Activated CD8-positive, alpha-beta memory T cell treated with anti-CD3 and anti-CD28 coated beads for 24 hours (primary cell): ENCODE measurements at places on chromosomes 7 and 10.

- DNase-seq = no peak
Measured at GRCh38 chr7:134778941-134779740, at the start of gene CALD1. Gene CALD1 (plus strand): TSS chr7:134779634. CDS start chr7:134867734, 88,100 bp downstream.

DNA sequence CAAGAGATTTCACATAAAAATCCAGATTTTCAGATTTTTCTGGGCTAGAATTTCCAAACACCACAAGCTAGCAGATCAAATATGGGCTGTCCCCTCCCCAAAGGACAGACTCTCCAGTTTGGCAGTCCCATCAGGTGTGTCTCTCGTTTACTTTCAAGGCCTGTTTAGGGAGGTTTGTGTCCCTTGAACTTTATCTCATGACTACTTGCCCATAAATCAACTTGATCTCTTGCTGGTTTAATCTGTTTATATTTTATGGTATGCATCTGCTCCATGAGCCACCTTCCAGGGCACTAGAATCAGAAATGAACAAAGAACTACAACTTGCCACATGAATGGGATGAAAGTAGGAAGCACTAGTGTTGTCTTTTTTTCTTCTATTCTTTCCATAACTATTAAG lies 5.2 kb downstream of the ZDHHC6 start:
- DNase-seq = no peak

GRCh38 chr10:118698421-118698820 lies 56.3 kb downstream of the CACUL1 start:
- DNase-seq = peak; percentile 84

GRCh38 chr7:16271990-16272665 lies 149.2 kb downstream of the CRPPA start:
- no peak for DNase-seq

DNA sequence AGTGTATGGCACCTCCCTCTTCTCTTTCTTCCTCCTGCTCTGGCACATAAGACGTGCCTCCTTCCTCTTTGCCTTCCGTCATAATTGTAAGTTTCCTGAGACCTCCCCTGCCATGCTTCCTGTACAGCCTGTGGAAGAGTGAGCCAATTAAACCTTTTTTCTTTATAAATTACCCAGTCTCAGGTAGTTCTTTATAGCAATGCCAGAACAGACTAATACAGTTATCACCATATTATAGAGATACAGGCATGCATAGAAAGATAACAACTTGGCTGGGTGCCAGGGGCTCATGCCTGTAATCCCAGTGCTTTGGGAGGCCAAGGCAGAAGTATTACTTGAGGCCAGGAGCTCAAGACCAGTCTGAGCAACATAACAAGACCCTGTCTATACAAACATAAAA lies 53.2 kb downstream of the GCC1 start:
- no peak for DNase-seq

DNA sequence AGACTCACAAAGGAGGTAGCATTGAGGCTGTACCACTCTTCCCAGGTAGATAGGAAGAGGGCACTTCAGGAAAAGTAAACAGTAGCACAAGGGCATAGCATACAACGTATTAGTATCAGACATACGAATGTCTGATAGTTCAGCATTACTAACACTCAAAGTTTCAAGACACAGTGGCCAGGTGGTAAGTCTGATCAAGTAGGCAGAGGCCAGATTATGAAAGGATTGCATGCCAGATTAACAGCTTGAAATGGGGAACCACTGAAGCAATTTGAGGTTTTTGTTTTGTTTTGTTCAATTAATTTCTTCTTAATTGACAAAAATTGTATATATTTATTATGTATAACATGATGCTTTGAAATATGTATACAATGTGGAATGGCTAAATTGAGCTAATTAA lies 45.7 kb upstream of the IL6 start:
- no peak for DNase-seq

DNA sequence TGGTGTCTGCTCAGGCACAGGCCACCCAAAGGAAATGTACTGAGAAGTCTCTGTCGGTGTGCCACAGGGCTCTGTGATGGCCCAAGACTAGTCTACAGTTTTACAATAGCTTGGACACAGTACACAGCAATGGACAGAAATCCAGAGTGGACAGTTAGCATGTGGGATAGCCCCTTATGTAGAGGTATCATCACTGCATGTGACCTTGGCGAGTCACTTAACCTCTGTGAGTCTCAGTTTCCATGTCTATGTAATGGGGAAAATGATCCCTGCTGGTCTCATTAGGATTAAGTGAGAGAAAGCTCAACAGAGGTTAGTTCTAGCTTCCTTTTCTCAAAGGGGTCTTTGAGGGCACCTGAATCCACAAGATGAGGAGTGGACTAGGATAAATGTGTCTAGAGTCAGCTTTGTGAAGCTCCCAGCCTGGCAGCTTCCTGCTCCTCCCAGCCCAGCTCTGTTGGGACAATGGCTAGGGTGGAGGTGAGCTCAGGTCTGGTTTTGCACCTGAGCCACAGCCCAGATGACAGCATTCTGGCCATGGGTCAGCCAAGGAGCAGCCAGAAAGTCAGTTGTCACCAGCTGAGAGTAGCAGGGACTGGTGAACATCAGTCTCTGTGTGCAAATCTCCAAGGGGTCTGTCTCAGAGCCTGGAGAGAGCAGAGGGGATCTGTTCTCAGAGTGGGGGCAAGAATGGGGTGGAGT lies 17.9 kb downstream of the CRHR2 start:
- DNase-seq = no peak

DNA sequence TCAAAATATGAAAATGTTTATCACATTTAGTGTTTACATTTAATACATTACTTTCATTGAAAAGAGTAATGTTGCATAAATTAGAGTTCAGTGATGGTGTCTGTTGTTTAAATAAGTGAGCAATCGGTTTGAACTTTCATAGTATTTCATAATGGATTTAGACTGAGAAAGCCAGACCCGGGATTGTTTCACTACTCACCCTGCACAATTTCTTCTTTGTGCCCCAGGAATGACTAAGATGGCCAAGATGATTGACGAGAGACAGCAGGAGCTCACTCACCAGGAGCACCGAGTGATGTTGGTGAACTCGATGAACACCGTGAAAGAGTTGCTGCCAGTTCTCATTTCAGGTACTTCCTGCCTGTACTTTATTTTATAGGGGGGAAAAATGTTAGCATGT lies 74.6 kb downstream of the VCL start:
- no peak for DNase-seq

GRCh38 chr10:116984202-116984990 lies 20.6 kb downstream of the SHTN1 start:
- no peak for DNase-seq

GRCh38 chr7:4286351-4286750 lies 395.7 kb upstream of the FOXK1 start:
- no peak for DNase-seq

GRCh38 chr7:26001662-26002244 lies 150.2 kb upstream of the NFE2L3 start:
- DNase-seq = no peak

DNA sequence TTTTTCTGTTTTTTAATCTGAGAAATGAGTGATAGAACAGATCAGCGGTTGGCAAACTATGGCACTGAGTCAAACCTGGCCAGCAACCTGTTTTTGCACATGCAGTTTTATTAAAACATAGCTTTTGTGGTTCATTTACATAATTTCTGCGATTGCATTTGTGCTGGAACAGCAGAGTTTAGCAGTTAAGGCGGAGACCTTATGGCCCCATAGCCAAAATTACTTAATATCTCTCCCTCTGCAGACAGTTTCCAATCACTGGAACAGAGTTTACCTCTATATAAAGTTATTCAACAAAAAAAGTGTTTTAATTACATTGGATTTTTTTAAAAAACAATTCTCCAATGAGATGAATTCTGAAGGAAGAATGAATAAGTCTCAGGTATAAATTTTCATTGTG lies 212.1 kb downstream of the DGKB start:
- DNase-seq = no peak

GRCh38 chr7:134470864-134471263 lies 12.0 kb upstream of the AKR1B1 start:
- no peak for DNase-seq

- peak; percentile 78 for DNase-seq
Measured at GRCh38 chr10:43120929-43121314, 17.3 kb upstream of the CSGALNACT2 start.

DNA sequence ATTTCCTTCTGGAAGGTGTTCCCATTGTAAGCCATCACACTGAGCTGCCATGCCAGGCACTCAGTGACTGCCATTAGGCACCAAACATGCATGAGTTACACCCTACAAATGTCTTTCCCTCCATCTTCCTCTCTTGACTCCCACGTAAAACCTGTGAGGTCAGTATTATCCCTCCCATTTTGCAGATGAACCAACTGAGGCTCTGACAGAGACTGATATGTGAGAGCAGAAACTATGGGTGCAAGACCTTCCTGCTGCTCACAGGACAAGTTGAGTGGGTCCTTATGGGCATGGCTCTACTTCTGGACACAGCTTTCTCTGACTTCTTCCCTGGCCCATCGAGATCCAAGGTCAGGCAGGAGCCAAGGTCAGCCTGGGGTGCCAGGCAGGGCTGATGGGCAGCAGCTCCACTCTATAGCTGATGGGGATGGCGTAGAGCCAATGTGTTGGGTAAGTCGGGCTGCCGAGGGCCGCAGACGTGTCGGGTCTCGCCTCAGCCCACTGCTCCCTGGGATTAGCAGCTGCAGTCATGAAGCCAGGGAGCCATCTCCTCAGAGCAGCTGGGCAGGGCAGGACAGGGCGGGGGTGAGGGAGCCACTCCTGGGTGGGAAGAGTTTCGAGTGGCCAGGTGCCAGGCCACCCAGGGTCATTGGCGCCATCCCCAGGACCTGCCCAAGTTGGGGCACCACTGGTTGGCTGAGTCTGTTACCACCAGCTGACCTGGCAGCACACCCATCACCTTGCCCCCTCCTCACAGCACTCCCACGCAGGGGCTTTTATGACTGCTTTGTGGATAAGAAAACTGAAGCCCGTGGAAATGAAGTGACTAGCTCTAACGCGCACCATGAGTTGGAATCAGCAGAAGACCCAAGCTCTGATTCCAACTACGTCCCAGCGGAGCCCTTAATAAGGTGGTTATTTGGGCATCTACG lies 117.8 kb upstream of the ZMIZ1 start:
- DNase-seq = no peak

DNA sequence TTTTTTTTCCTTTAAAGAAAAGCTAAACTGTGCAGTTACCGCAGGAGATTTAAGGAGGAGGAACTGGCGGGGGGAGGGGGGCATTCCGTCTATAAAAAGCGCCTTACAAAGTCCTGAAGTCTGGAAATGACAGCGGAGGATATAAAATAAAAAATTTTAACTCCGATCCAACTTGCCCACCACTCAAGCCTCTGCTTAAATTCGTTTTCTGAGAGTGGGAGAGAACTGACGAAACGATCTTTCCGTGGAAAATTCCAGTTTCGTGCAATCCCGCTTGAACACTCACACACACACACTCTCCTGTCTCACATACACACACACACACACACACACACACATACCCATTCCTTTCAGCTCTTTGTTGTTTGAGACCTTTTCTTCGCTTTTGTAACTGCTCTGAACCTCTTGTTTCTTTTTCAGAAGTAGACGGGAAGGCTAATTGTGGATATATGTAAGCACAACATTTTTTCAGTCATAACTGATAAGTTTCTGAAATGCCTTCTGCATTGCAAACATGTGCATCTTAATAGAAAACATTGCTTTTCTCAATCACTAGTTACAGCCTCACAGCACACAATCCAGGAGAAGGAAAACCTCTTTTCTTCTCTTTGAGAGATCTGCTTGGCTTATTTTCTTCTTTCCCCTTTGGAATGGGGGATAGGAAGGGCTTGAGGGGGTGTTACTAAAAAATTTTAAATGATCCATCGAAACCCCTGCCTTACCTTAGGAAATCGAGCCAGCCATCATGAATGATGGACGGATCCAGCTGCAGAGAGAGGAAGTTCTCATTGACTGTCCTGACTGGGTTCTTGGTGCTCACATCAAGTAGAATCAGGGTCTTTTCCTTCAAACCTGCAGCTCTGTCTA lies 628 bp downstream of the HPSE2 start:
- DNase-seq = no peak

GRCh38 chr10:99520040-99520846 lies 12.5 kb upstream of the NKX2-3 start:
- DNase-seq = no peak

- DNase-seq = peak; percentile 33
Measured at GRCh38 chr10:132107949-132108877, 42.5 kb downstream of the JAKMIP3 start.

GRCh38 chr10:73888514-73888913 lies 14.2 kb upstream of the CAMK2G start:
- DNase-seq = no peak

GRCh38 chr7:130486954-130487436 lies 4.9 kb upstream of the MEST start:
- DNase-seq = no peak

DNA sequence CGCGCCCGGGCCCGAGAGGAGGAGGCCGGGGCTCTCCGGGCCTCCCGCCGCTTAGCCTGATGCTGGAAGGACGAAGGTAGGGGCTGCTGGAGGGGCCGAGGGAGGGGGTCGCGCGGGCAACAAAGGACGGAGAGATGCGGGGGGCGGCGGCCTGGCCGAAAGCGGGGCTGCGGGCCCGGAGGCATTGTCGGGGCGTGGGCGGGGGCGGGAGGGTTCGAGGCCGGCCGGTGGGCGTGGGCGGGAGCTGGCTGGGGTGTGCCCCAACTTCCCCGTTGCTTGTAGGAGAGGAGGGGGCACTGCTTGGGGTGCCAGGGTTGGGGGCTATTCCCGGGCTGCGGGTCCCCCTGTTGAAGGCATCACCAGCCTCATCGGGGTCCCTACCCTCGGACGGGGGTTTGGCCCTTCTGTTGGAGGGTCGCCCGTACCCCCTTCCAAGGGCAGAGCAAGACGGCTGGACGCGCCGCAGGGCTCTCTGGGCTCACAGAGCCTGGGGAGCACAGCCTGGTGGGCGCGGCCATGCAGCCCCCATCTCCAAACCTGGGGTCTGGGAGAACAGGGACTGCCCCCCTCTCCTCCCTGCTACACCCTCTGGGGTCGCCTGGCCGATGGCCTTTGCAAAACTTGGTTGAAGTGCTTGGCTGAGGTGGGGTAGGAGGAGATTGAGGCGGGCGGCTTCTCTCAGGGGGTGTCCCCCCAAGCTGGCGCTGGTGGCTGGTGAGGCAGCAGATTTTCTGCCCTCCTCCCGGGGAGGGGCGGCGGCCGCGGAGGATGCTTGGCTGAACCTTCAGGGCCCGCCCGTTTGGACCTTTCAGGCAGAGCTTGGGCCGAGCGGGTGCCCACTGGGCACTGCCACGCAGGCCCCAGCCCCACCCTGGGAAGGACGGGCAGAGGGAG lies 699 bp downstream of the CLIP2 start:
- DNase-seq = peak; percentile 74

GRCh38 chr10:98524124-98524523 lies 77.4 kb upstream of the HPS1 start:
- DNase-seq = no peak

DNA sequence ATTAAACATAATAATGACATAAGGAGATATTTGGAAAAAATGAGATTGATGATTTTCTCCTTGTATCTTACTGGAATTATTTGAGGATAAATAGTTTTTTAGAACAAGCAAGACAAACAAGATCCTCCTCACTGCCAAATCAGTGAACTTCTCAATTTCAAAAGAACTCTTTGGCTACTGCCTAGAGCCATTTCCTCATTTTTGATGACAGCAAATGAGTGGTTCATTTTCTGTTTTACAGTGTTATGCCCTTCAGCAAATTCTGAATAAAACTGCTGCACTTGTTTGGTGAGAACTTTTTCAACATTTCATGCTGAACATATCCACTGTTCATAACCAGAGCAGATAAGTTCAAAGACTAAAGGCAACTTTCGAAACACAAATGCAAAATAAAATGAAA lies 42.5 kb upstream of the AHR start:
- no peak for DNase-seq

- no peak for DNase-seq
Measured at GRCh38 chr7:127899411-127899810, 131.8 kb downstream of the LRRC4 start.

- DNase-seq = no peak
Measured at GRCh38 chr10:68402276-68402675, 4.8 kb downstream of the RUFY2 start.

GRCh38 chr7:40306025-40306424 lies 171.2 kb downstream of the SUGCT start:
- no peak for DNase-seq
